ENCODE measurements at places on chromosomes 16 and 17.

- DNase-seq = no peak
Observed at GRCh38 chr17:64213995-64214811, 48.9 kb downstream of the TEX2 start.

DNA sequence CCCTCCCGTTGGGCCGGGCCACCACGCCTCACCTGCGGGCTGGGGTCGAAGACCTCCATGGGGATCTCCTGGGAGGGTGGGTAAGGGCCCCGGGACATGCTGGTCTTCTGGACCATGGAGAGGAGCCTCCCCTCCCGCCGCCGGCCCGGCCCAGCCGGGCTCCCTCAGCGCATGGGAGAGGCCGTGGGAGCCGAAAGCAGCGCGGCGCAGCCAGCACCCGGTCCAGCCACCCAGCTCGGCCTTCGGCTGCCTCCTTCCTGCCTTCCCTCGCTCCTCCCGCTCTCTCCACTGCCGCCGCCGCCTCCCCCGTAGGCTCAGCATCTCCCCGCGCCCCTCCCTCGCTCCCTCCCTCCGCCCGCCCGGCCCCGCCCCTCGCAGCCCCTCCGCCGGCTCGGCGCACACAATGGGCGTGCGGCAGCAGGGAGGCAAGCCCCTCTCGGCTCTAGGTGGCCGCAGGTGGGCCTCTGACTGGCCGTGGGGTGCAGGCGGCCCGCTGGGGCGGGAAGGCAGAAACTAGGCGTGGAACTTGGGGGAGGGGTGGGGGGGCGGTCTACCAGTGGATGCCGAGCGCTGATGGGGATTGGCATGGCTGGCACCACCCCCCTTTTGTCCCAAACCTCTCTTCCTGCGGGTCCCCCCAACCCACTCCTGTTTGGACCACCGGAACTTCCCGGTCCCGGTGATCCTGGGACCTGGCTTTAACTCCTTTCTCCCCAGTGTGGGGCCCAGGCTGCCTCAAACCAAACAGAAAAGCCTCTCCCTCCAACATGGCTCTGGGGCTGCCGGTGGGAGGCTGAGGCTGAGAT lies at the start of gene CACNB1:
TSS of gene CACNB1 (minus strand) at position 290 of the 806 bp plus-strand sequence. CDS start at position 116, 174 bp downstream.
- DNase-seq = peak; percentile 23

DNA sequence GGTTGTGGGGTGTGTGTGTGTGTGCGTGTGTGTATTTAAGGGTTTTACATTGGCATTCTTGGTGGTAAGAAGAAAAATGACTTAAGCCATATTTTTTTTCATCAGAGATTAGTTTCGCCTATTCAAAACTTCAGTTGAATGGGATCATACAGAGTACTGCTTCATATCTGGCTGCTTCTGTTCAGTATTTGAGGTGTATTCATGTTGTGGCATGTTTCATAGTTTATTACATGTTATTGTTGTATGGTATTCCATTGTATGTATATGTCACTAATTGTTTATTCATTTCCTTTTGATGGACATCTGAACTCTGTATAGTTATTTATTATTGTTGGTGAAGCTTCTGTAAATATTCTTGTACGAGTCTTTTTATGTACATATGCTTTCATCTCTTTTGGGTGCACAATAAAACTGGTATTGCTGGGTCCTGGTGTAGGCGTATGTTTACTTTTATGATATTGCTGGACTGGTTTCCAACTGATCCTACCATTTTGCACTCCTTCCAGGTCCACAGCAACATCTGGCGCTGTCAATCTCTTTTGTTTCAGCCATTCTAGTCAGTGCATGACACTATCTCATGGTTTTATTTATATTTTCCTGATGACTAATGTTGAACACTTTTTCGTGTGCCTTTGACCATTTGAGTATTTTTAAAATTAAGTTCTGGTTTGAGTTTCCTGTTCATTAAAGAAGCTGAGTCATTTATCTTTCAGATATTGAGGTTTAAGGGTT lies 77.4 kb upstream of the MAF start:
- no peak for DNase-seq

- DNase-seq = no peak
Observed at GRCh38 chr17:45326626-45327025, 9.8 kb upstream of the MAP3K14 start.

- DNase-seq = no peak
Observed at GRCh38 chr17:4648741-4649140, 7.3 kb upstream of the ALOX15 start.

DNA sequence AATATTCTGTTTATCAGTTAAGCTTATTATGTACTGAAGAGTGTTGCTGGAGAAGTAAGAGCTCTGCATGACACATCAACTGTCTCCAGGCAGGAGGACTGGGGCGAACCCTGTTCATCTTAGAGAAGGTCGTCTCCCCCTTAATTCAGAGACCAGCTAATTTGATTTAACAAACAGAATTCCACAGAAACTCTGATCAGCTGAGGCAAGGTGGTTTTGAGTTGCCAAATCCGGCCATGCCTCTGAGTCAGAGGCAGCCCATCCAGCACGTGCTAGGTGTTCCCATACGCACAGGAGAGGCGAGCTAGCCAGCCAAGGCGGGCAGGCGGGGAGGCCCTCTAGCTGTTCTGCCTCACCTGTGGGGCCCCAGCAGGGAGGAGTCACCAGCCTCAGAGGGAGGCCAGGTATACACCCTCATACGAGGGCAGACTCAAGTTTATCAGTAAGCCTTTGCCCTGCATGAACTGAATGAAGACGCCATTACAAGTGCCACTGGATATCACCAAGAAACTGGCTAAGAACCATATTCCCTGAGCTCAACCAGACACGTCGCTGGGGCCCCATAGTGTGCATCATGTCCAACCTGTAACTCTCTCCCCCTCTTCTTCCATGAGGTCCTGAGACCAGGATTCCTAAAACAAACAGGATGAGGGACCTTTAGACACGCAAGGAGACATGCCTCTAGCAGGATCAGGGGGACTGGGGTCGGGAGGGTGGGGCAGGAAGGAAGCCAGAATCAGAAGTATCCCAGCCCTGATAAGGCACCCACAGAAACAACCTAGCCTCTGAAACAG lies 25.7 kb downstream of the STAT5A start:
- DNase-seq = no peak

DNA sequence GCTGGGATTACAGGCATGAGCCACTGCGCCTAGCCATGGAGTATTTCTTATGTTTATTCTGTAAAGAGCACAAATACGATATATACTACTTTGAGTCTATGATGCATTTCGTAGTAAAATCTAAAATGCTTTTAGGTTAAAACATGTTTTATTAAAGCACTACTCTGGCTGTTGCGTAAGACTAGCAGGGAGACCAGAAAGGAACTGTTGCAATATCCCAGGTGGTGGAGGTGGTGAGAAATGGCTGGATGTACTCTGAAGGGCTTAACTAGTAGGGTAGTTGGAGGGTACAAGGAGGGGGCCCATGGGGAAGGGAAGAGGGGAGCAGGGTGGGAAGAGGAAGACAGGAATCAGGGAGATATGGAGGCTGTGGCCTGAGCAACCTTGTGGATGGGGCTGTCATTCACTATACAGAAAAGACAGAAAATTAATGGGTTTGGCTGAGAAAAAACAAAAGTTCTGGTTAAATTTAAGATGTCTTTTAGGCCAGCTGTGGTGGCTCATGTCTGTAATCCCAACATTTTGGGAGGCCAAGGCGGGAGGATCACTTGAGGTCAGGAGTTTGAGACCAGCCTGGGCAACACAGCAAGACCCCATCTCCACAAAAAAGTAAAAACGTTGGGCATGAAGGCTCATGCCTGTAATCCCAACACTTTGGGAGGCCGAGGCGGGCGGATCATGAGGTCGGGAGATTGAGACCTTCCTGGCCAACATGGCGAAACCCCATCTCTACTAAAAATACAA lies 35.8 kb downstream of the ST3GAL2 start:
- DNase-seq = no peak

DNA sequence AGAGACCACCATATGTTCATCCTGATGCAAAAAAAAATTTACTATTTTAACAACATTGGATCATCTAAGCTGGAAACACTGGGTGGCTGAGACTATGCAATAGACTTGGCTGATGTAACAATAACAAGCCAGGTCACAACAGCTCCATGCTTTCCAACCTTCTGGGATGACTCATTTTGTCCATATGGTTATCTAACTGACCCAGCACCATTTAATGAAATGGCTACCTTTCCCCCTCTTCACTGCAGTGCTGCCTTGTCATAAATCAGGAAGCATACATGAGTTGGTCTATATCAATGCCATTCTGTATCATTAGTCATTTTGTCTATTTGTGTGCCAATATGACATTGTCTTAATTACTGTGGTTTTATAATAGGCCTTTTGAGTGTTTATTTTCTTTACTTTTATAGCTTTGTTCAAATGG lies 217.6 kb upstream of the KCNJ16 start:
- DNase-seq = no peak

GRCh38 chr16:73093146-73094144 lies 45.5 kb upstream of the ZFHX3 start:
- DNase-seq = no peak

DNA sequence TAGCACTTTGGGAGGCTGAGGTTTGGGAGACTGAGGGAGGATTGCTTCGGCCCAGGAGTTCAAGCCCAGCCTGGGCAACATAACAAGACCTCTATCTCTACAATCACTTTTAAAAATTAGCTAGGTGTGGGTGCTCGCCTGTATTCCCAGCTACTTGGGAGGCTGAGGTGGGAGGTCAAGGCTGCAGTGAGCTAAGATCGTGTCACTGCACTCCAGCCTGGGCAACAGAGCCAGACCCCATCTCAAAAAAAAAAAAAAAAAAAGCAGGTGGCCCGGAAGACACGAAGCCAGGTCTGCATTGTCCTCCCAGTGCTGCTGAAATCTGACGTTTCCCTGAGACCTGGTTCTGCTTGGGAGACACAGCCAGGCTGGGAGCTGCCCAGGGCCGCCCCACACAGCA lies 18.8 kb upstream of the TIMP2 start:
- DNase-seq = no peak

- DNase-seq = no peak
Observed at GRCh38 chr17:61942085-61942484, 14.3 kb upstream of the INTS2 start.

DNA sequence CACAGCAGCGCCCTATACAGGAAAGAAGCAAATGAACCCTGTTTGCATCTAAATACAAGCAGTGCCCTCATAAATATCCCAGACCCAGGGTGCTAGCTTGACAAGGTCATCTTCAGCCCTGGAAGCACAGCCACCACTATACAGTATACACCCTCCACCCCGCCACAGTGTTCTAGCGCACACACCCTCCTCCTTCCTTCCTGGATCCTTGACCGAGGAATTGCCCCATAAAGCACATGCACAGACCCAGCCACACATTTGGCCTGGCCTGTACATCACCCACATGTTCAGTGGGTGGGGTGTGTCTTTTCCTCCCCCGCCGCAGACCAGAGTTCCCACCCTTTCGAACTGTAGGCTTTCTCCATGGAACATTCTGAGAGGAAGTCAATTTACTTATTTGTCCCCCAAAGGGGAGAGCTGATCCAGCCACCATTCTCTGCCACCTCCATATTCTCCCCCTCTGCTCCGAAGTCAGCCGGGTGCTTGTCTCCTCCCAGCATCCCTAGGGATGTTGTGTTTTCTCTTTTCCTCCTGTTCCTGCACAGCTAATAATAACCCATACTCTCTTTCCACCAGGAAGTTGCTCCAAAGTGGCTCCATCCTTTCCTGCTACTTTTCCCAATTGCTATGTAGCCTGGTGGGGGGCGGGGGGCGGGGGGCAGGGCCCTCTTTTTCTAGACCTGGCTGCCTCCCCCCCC lies 6.6 kb downstream of the ABI3 start:
- no peak for DNase-seq

DNA sequence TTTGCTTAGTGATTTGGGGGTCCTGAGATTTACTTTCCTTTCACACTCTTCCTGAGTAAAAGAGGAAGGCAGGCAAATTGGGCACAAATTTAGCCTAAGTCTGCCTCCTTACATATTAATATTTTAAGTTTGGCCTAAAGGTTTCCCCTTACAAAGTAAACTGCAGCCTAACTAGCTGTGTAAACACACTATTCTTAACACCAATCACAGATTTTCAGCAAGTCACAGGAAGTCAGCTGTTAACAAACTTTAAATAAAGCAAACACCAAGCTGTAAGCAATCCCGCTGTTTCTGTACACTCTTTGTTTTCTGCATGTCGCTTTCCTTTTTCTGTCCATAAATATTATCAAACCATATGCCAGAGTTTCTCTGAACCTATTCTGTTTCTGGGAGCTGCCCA lies 45.1 kb upstream of the ABCC11 start:
- no peak for DNase-seq

DNA sequence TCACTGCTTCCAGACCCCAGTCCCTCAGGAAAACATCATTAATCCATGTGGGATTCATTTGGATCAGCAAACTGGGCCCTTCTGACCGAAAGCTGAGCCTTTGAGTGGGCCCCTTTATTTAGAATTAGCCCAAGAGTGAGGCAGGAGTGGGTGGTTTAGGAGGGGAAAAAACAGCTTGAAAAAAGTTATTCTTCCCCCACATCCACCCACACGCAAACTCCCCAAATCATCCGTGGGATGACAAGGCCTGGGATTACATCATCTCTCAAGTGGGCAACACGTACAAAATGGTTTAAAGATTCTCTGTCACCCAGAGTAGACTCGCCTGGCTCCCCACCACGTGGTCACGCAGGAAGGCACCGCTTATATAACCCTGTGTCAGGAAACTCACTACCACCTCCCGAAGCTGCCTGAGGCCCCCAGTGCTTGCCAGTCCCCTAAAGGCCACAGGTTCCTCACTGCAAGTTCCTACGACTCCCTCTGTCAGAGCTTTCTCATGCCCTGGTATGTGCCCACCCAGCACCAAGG lies 27.6 kb downstream of the GSG1L start:
- no peak for DNase-seq

GRCh38 chr17:77019893-77020379 lies 120.8 kb upstream of the SEC14L1 start:
- no peak for DNase-seq

GRCh38 chr16:21277927-21278706 lies at the start of gene CRYM:
CRYM (minus strand) TSS chr16:21278290; CDS start chr16:21278251, 39 bp downstream.
- peak; percentile 31 for DNase-seq

Data from stimulated activated CD4-positive, alpha-beta T cell treated with anti-CD3 and anti-CD28 coated beads, Interleukin-1b, Interleukin-23, amount 100 ng/mL, for 1 hour (primary cell).